ENCODE measurements at places on chromosomes 4 and X. TPM values are rescaled to one million over a fixed set of nuclear protein-coding genes. Genes with fewer than 3 reads are reported as not detected.

The MAMLD1 gene
- 0.49 TPM for total RNA-seq

The VCX2 gene
- total RNA-seq: not detected

The SH3D19 gene
- total RNA-seq: 95.9 TPM

The RAB33A gene
- 3.0 TPM for total RNA-seq

The SHROOM4 gene
- 1.4 TPM for total RNA-seq

The MTNR1A gene
- not detected for total RNA-seq

The ZCCHC18 gene
- total RNA-seq: 2.4 TPM

The CORIN gene
- total RNA-seq: under 0.01 TPM

The MID2 gene
- total RNA-seq: 14.6 TPM

The TRIML2 gene
- total RNA-seq: not detected

The GAGE2A gene
- not detected for total RNA-seq

The CENPVL2 gene
- total RNA-seq: 0.41 TPM

The OTC gene
- not detected for total RNA-seq

The CCSER1 gene
- under 0.01 TPM for total RNA-seq

The GJB1 gene
- not detected for total RNA-seq

The TCEAL6 gene
- total RNA-seq: not detected

The EGFL6 gene
- 0.27 TPM for total RNA-seq

The ADGRG4 gene
- total RNA-seq: not detected

The RNF150 gene
- total RNA-seq: 0.99 TPM

The MAP7D3 gene
- total RNA-seq: 23.1 TPM

The DAPP1 gene
- total RNA-seq: not detected

The INTU gene
- 6.0 TPM for total RNA-seq

The DRP2 gene
- 0.41 TPM for total RNA-seq

The PAGE5 gene
- not detected for total RNA-seq

The STPG2 gene
- total RNA-seq: 0.18 TPM

The GC gene
- total RNA-seq: not detected

The RTL3 gene
- not detected for total RNA-seq

The FGFBP2 gene
- not detected for total RNA-seq

The LRCH2 gene
- 11.1 TPM for total RNA-seq

The JCHAIN gene
- 18.2 TPM for total RNA-seq

All from fibroblast of the aortic adventitia (primary cell).